ENCODE measurements at places on chromosomes 11 and 22.

- DNase-seq = no peak
Measured at GRCh38 chr11:128888034-128888985, 2.8 kb upstream of the KCNJ5 start.

GRCh38 chr11:112270551-112271180 lies 10.0 kb upstream of the PLET1 start:
- DNase-seq = no peak

- no peak for DNase-seq
Measured at GRCh38 chr22:44436736-44437135, 61.3 kb downstream of the RTL6 start.

GRCh38 chr11:74417860-74418508 lies 19.8 kb upstream of the PGM2L1 start:
- DNase-seq = no peak

GRCh38 chr11:2666828-2667570 lies 32.8 kb downstream of the KCNQ1OT1 start:
- no peak for DNase-seq

DNA sequence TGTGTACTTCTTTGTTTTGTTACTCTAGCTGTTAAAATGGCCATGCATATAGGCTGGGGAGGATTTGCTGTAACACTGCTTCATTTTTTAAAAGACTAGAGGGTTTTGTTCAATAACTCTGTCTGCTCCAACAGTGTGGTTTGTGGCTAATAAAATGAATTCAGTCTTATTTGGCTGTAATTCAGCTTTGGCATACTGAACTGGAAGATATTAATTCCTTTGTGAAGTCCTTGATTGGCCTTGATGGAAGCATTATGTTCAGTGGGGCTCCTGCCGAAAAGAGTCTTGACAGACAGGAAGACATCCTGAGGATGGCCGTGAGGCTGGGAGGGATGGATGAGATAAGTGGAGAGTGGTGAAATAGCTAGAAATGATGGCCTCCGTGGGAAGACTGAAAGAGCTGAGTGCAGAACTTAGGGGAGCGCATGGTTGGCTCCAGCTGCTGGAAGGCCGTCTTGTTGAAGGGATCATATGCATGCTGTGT lies 44.8 kb upstream of the MYO18B start:
- DNase-seq = no peak

- no peak for DNase-seq
Measured at GRCh38 chr11:118274186-118274585, 10.1 kb upstream of the MPZL2 start.

- DNase-seq = no peak
Measured at GRCh38 chr11:123645286-123645975, 9.0 kb downstream of the SCN3B start.

Measured in effector CD4-positive, alpha-beta T cell (primary cell).